SK-N-SH treated with all-trans-retinoic acid at 6 μM for 48 hours (cell line): ENCODE measurements at places on chromosomes 13 and 19.

DNA sequence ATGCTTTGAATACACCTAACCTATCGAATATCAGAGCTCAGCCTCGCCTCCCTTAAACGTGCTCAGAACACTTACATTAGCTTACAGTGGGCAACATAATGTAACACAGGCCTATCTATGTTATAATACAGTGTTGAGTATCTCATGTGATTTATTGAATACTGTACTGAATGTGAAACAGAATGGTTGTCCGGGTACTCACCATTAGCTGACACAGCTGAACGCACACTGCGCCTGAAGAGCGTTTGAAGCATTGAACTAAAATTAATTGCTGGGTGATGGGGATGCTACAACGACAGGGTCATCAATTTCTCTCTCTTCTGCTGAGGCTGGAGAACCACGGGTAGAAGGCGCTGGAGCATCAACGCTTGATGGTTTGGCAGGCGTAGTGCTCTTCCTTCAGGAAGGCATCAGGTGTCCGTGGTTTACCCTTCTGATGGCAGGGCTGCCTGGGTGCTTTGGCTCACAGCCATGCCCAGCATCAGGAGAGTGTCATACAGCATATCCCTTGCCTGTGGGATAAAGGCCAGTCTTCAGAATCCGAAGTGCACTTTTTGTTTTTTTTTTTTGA is 46.9 kb upstream of the UBE2L5 start:
- ATAC-seq = 0 out of 3 replicates have a peak, but pooled peaks have one; percentile 27

DNA sequence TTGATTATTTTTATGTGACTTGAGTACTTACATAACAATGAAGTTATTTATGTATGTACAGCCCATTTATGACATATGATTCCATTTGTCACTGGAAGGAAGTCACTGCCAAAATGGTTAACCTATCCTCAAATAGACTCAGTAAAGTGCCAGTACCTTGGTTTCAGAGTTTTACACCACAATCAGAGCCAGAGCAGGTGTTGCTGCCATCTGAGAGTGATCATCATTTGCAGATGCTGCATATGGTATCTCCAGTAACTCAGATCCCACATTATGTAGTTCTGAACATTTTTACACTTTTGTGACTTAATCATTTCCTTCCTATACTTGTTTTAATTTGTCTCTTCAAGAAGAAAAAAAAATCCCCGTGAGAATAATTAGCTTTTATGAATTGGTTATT is 313.3 kb downstream of the HS6ST3 start:
- no peak for ATAC-seq

DNA sequence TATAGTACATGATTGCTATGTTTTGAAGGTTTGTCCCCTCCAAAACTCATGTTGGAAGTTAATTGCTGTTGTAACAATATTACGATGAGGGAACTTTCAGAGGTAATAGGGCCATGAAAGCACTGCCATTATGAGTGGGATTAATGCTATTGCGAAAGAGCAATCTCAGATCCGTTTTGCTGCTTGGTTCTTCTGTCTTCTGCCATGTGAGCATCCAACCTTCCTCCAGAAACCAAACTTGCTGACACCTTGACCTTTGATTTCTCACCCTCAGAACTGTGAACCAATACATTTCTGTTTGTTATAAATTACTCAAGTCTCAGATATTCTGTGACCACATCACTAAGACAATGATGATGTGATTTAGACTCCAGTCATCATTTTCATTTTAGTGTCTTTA is 2590.9 kb downstream of the PCDH9 start:
- no peak for ATAC-seq

DNA sequence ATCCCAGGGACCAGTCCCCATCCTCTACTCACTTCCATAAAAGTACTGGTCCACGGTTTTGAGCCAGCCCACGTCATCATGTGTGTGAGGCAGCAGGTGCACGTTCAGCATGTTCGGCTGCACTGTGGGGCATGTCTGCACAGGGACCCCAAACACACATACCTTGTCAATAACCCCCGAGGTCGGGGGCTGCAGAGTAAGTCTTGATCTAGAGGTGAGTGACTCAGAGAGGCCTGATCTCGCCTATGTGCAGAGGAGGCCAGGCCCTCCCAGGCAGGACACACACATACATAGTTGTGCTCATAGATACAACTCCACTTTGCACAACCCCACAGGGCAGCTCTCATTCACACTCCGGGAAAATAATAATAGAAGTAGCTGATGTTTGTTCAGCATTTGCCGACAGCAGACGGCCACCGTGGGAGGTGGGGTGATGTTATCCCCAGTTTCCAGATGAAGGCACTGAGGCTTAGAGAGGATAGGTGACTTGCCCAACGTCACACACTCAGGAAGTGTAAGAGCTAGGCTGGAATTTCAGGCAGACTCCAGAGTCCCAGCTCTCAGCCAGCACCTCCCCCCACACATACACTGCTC is 774 bp downstream of the MAN2B1 start:
- no peak for ATAC-seq

- ATAC-seq = no peak
Measured at GRCh38 chr19:35793381-35794165, 18.2 kb downstream of the ARHGAP33 start.

GRCh38 chr19:5031231-5032100 is 62.6 kb downstream of the KDM4B start:
- peak; percentile 94 for ATAC-seq

- no peak for ATAC-seq
Measured at GRCh38 chr19:50501568-50502475, 9.2 kb downstream of the JOSD2 start.

- ATAC-seq = no peak
Measured at GRCh38 chr13:42211704-42212464, 60.1 kb upstream of the AKAP11 start.

DNA sequence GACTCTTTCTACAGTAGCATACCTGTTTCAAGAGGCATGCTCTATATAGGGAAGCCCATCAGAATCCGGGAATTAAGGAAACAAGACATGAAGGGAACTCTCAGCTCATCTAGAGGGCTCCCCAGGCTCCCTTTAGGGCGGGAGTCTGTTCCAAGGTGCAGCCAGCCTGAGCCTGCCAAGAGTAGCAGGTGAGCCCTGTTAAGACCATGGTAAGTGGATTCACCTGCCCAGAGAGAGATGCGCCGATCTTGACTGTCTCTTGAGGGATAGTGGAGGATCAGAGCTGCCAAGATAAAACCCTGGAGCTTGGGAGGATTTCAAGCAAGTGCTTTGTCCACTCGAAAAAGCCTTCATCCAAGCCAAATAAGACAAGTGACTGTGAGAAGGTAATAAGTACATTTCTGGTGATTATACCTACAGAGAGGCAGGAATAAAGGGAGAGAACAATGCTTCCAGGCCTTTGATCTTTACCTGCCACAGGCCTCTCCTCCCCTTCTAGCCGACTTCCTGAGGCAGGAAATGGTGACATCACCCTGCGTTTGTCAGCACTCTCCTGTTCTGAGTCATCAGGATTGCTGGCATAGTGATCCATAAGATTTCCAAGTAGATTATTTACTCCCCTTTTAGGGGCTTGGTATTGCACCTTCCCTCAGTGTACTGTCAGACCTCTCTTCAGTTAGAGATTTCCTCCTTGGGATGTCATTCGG is 31.5 kb downstream of the KLF5 start:
- ATAC-seq = peak; percentile 88

DNA sequence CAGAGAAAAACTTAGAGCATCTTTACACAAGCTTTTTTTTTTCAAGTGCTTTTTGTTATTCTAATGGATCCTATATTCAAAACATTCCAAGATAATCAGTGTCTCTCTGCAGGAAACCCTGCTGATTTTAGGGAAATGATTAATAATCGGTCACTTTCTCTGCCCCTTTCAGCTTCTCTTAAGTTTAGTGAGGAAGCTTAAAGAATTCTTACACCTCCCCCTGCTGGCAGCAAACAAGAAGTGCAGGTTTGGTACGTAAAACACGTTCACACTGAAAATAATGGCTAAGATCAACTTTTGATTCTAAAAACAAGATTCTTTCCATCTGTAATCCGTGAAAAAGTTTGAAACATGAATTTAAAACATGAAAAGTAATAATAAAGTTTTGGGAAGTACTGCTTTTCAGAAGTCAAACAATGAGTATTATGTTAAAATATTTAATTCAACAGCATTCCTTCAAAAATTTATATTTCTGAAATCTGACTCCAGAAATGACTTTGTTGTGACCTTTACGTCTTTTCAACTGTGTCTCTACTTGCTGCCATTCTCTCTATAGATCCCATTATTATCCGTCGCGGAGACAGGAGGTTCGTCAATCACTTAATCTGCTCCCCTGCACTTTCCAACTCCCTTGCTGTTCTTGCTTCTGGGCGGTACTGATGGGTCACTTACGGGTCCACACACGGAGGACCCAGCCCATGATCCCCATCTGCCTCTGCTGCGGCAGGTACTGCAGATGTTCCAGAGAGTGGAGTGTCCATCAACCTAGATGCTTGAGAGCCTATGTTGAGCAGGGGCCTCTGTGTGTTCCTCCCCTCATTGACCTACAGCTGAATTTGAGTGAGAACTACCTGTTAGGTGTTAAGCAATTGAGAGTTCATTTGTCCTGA is 203.1 kb upstream of the EDNRB start:
- ATAC-seq = peak; percentile 77

DNA sequence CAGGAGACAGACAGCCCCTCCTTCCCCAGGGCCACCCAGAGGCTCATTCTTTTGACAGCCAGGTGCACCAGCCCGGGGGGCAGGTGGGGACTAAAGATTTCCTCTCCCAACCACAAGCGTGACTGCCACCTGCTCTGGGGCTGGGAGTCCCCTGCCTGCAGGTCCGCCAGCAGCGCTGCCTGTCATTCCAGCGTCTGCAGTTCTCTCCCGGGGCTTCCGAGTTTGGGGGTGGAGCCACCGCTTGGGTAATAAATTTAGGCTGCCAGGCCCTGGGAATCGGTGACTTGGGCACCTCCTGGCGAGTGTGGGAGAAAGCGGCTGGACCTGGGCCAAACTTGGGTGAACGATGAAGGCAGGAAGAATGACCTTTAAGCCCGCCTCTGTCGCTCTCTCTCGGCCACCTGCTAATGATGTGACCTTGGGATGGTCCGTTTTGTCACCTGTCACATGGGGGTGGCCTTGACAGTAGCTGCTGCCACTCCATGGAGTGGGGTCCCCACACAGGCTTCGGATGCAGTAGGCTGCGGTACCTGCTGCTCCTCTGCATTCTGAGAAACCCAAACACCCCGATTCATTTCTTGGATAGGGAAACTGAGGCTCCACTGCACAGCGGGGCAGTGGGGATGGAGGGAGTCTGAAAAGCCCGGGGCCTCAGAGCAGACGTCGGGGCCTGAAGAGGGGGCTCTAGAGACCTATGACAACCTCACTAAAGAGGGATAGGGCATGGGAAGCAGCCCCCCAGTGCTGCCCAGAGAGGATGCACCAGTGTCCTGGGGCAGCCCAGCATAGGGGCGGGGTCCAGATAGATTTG is 12.8 kb downstream of the FUT6 start:
- peak; percentile 28 for ATAC-seq

DNA sequence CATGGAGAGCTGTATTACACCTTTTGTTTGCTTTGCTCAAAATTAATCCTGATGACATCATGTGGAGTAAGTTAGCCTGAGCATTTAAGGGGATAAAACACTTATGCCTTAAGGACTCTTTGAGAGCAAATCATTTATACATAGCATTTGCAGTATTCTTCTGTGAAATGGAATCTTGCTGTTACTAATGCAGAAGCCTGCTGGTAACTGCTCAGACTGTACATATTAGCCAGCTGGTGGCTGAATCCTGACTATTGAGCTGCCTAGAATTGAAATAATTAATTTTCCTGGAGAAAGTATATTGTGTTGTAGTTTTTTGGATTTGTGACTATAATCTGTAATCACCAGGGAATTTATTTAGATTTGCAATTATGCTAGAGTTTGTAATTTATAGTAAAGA is 363.2 kb downstream of the GPC6 start:
- no peak for ATAC-seq

DNA sequence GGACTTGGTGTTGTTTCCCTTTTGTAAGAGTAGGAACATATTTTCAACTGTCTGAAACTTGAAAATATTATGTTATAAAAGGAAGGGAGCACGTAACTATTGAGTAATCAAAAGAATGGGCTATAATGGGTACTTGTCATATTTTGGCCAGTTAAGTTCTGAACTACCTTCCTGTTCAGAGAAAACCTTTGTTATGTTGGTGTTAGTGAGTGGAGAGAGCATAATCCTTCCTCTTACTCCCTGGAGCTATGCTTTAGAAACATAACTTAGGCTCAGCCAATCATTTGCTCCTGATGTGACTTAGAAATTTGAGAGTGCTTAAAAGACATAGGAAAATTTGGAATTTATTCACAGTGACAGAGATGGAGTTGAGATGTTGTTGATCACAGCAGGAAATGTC is 482.5 kb upstream of the SPRY2 start:
- ATAC-seq = no peak

DNA sequence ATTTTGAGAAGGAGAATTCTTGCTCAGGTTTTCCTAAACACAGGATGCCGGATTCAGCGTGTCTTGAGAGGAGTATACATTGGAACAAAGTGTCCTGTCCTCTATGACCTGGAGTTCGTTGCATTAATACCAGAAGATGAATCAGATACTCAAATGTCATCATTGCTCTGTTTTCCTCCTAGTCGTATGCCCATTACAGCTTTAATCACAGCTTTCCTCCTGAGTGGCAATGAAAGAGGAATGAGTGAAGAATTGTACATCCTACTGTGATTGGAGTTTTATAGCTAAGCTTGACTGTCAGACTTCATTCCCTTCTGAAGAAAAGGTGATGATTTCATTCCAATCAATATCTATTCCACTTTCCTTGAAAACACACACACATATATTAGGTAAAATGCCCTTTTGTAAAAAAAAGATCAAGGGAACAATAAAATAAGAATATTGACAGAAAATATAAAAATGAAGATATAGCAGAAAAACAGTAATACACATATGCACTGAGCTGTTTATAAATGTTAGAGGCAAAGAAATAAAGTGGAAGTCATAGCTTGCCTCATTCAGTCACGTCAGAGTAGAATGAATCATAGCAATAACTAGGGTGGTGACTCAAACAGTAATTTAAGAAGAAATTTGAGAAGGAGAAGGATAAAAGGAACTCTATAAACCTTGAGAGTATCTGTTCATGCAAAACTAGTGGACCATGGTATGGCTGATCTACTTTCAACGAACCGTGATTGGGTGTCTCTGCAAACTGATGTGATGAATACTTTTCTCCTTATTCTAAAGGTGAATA is 501.5 kb downstream of the SUCLA2 start:
- ATAC-seq = peak; percentile 93

DNA sequence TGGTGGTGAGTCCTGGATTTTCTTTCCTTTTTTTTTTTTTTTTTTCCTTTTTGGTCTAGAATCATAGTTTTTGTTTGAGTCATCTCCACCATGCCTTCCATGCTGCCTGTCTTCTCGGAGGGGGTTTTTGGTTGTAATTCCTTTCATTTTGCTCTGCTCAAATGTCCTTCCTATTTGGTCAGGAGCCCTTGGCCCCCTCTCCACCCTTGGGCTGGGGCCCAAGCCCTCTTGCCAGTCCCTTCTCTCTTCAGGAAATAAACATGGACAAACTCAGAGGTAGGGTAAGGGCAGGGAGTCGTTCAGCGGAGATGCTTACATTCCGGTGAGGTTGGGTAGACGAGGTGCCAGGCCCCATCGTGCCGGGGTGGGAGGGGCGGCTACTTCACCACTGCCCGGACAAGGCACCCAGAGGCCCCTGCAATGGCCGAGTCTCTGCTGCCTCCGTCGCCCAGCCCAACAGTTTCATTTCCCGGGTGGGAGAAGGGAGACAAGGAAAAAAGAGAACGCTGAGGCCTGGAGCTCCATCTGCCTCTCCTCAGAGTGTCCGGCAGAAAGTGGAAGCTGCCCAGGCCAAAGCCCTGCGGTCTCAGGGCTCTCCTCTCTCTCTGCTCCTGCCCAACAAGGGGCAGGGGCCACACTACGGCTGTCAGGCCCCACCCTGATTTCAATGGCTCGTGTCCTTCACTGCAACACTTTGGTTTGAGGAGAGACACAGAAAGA is 12.7 kb downstream of the ZNF574 start:
- peak; percentile 58 for ATAC-seq

GRCh38 chr13:49400755-49401659 is 42.9 kb downstream of the CAB39L start:
- no peak for ATAC-seq
